ENCODE measurements at places on chromosomes 12 and 14. TPM values are rescaled to one million over a fixed set of nuclear protein-coding genes. Genes with fewer than 3 reads are reported as not detected.
A peak's percentile ranks its signal among the peaks of the same experiment; 100 is the strongest.

Gene DNAJC22
- polyA plus RNA-seq, result 0.01 TPM

GRCh38 chr12:544941-545635 lies 85.3 kb downstream of the B4GALNT3 start:
- DNase-seq, result no peak

GRCh38 chr12:30437616-30438015 lies 258.1 kb downstream of the IPO8 start:
- peak; percentile 7 for DNase-seq

GRCh38 chr12:88627501-88627900 lies 47.2 kb upstream of the KITLG start:
- no peak for DNase-seq

Gene CTSG
- not detected for polyA plus RNA-seq

GRCh38 chr14:102407258-102407657 lies 44.5 kb downstream of the TECPR2 start:
- DNase-seq, result no peak

GRCh38 chr12:108313241-108313605 lies 25.9 kb downstream of the CMKLR1 start:
- DNase-seq, result no peak

DNA sequence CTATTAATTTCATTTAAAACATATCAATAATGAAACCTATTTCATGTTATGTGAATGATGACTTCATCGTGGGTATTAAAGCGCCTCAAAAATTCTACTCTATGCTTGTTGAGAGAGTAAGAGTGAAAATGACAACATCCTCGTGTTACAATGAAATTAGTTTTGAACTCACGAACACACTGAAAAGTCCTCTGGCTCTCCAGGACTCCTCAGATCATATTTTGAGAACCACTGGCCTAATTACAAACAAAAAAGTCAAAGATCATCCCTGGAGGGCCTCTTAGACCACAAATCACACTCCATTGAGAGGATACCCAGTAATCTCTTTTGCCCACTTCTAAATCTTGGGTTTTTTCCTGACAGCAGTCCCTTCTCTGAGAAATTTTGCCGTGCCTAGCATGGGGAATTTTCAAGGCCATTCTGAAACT lies 19.1 kb downstream of the DAAM1 start:
- no peak for DNase-seq

GRCh38 chr14:102333390-102333789 lies 13.8 kb downstream of the ZNF839 start:
- no peak for DNase-seq

DNA sequence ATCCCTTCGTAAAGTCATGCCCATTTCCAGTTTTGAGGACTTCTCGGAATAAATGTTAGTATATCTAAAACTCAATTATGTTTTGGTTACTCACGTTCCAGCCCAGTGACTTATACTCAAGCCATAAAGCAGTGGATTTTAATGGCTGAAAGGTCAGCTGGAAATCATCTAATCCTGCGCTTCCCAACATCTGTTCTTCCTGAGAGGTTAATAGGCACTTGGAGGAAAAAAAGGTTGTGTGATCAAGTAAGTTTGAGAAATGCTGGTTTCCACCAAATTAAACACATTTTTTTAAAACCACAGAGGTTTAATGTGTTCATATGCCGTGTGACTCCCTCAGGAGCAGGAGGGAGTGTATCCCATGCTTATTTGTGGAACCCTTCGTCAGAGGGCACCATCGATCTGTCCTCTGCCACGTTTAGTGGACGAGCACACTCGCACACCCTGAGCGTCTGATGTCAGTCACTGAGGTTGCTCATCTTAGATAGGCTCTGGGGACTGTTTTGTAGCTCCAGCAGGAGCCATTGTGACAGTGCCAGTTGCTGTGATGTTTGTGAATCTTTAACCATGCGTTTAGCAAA lies 41.4 kb downstream of the FBXL14 start:
- no peak for DNase-seq

DNA sequence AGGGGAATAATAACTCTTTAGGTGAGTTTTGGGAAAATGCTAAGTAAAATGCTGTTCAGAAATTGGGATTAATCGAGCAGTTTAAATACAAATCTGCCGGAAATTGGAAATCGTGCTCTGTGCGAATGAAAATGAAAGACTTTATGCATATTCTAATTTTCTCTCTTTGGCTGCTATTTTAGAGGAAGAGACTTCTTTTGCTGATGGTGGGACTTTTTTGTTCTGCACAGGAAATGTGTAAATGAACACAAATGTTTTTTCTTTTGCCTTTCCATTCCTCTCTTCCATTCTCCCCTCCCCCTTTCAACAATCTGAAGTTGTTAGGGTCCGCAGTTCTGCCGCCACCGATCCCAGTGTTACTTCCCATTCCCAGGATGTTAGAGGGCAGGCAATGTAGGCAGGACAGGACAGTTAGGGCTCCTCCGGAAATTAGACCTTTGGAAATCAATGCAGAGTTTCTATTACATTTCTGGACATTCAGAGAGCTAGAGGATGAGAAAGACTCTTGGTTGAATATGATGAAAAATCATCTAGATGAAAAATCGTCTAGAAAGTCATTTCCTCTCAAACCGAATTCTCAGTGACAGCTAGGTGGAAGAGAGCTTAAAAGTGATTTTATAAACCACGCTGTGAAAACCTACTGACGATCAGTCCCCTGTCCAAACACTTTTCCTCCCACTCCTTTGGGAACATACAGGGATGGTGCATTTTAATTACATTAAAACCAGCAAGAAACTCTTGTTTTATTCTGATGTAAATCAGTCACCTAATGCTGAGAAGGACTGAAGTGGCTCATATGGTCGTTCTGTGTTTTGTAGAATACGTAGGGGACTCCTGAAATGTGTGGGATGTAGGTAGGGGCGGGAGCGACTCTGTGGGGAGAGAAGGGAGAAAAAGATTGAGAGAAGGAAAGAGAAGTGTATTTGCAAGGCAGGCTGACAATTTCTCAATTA lies 17.8 kb downstream of the FOXG1 start:
- no peak for DNase-seq

GRCh38 chr12:67534046-67534445 lies 114.5 kb upstream of the DYRK2 start:
- DNase-seq, result no peak

Gene PLCZ1
- not detected for polyA plus RNA-seq

GRCh38 chr14:64221391-64222003 lies 72.7 kb downstream of the ESR2 start:
- no peak for DNase-seq

DNA sequence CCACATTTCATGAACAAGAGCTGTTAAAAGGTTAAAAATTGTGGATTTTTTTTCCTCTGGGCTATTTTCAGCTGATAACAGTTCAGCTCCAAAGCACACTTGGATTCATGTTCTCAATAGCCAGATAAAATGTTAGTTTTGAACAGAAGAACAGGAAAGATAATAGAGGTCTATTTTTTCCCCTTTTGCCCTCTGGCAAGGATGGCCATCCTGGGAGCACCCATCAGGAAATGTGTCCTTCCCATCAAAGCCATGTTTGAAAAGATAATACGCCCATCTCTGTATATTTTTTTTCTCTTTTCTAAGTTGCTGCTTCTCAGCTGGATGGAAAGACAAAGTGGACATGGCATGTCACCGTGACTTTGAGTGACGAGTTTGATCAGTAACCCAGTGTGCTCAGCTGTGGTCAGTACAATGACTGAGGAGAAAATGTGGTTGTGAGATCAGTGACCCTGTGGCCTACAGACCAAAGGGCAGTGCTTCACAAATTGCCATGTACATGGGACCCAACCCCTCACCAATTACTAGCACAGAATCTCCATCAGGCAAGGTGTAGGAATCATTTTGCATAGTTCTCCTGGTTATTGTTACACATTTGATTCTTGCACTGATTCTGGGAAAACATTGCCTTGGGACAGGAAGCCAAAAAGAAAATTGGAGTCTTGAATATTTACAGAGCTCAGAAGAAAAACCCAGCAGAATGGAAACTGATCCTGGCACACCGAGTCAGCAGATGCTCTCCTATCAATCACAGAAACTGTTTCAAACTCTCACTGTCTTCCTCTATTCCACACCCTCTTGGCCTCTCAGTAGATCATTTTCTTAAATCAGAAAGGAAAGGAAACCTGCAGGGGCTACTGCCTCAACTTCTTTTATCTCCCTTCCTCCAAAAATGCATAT lies 64.3 kb downstream of the ANO6 start:
- no peak for DNase-seq

Gene C12orf42
- not detected for polyA plus RNA-seq

DNA sequence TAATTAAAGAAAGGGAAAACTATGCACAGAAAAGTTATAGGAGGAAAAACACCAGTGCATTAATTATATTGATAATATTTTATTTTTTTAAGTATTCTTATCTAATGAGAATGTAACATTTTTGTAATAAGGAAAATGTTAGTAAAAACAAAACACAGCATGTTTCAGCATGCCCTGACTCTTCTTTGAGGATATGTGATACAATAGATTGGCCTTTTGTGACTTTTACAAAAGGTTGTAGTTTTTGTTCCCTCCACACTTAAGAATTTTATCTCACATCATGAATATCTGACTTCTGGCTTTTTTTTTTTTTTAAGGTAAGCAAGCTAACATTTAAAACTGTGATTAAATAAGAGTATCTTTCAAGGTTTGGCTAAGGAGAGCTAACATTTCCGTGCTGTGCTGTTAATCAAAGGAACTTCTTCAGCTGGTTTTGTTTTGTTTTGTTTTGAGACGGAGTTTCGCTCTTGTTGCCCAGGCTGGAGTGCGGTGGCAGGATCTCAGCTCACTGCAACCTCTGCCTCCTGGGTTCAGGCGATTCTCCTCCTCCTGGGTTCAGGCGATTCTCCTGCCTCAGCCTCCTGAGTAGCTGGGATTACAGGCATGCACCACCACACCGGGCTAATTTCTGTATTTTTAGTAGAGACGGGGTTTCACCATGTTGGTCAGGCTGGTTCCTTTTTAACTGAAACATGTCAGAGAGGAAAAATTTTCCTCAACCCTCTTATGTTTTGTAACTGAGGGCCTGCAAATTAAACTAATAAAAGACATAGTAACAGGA lies 30.8 kb upstream of the RESF1 start:
- no peak for DNase-seq

DNA sequence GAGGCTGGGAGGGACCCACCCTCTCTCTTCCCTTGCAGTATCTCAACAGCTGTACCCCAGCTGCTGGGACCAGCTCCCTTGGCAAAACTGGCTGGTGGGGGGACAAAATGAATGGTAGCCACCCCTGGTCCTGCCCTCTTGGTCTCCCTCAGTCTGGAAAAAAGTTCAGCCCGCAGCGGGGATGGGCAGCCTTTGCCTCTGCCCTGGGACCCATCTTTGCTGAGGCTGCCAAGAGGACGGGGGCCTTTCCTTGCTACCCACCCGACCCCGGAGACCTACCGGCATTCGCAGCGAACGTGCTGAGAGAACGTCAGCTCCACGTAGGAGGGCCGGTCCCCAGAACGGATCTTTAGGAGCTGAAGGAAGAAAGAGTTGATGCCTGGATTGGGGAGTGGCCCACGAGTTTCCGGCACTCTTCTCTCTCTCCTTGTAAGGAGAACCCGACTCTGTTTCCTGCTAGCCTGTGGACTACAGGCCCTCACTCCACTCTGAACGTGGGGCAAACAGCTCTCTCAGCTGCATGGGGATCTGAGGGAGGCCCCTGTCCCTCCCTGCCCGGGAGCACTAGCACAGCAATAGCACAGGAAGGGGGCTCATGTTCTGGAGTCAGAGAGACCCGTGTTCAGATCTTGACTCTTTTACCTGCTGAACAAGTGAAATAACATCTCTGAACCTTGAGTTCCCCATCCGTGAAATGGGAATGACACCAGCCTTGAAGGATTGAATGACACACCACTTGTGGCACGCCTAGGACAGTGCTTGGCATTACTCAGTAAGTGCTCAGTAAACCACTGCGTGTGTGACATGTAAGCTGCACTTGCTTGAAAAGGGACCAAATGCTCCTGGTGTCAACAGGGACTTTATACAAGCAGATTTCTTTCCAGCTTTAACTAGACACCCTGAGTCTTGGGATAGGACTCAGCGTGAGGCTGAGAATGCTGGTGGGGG lies 6.9 kb downstream of the PGF start:
- DNase-seq, result no peak

- no peak for DNase-seq
Observed at GRCh38 chr14:36585100-36585499, 2.7 kb upstream of the NKX2-8 start.

GRCh38 chr12:16688200-16688599 lies 82.2 kb upstream of the LMO3 start:
- no peak for DNase-seq

Gene BIN2
- polyA plus RNA-seq, result 1.2 TPM

GRCh38 chr12:51085757-51086156 lies 2.4 kb upstream of the CSRNP2 start:
- DNase-seq, result no peak

DNA sequence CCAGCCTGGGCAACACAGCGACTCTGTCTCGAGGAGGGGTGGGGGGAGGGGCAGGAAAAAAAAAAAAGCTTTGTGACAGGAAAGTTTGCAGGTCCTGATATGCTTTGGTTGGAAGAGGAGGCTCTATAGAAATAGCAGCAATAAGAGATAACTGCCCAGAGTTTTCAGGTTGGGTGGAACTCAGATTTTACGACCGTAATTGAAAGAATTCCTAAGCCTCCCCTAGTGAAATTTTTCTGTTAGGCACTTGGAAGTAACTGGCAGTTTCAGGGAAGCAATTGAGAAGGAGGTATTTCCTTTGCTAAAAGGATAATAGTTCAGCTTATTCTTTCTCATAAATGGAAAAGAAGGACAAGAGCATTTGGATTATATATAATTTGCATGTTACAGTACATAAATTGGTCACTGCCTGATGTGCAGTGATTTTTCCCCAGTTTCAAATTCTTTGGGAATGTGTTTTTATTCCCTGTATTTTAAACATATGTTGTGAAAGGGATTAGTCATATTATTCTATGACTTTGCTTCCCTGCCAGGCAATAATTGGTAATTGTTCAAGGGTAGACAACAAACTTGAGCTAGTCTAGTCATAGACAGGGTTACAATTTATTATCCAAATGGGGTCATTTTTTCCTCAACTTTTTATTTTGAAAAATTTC lies 452.8 kb downstream of the AEBP2 start:
- no peak for DNase-seq

Gene IRAK3
- 2.9 TPM for polyA plus RNA-seq

Gene CDKN3
- 3.1 TPM for polyA plus RNA-seq

Gene NINJ2
- 25.7 TPM for polyA plus RNA-seq

GRCh38 chr12:18246066-18246465 lies 15.3 kb upstream of the PIK3C2G start:
- DNase-seq, result no peak

GRCh38 chr12:57694459-57695019 lies 607 bp downstream of the OS9 start:
- DNase-seq, result no peak

Gene CLEC1B
- polyA plus RNA-seq, result 0.04 TPM
